Glomerular endothelial cell (primary cell): ENCODE measurements at places on chromosomes 3 and 15.

- DNase-seq, result no peak
These were observed 498.1 kb downstream of the MAGI1 start for GRCh38 chr3:65540666-65541065.

DNA sequence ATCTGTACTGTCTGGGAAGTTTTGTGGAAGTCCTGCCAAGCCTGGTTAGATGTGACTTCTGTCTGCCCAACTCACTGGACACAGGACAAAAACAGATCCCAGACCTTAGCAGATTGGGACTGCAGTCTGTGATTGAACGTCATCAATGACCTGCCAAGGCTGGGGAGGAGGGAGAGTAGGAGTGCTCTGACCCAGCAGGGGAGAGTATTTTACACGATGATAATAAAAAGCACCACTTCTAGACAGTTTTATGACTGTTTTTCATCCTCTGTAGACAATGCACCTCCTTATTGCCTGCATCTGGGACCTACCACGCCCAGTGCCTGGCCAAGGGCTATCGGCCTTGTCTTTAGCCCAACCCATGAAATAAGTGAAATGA, 102.3 kb upstream of the NR2E3 start:
- DNase-seq, result no peak

DNA sequence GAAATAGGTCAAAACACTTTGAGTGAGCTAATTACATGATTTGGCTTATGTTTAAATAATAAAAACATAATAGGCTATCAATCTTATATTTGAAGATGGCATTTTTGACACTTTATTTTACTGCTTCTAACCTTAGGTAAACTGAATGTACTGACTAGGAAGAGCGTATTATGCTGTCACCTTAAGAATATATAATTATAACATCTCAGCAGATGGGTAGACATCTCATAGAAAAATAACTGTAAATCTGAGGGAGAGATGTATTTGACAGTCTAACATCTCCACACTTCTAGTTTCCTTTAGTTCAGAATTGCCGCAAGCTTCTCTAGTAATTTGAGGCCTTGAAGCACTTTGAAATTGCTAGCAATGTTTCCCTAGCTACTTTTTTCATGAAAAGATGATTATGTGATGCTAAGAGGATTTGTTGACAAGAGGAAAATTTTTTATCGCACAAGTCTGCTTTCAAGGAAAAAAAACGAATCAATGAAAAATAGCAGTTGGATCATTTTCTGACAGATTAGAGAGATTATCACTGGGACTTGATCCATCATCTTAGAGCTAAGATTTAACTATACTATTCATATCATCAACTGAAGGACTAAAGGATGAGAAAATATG, 238.2 kb upstream of the NAALADL2 start:
- no peak for DNase-seq

- DNase-seq, result no peak
These were observed 41.9 kb downstream of the SIDT1 start for GRCh38 chr3:113574213-113574612.

GRCh38 chr3:98726084-98726483, 37.1 kb upstream of the ST3GAL6 start:
- DNase-seq, result no peak

DNA sequence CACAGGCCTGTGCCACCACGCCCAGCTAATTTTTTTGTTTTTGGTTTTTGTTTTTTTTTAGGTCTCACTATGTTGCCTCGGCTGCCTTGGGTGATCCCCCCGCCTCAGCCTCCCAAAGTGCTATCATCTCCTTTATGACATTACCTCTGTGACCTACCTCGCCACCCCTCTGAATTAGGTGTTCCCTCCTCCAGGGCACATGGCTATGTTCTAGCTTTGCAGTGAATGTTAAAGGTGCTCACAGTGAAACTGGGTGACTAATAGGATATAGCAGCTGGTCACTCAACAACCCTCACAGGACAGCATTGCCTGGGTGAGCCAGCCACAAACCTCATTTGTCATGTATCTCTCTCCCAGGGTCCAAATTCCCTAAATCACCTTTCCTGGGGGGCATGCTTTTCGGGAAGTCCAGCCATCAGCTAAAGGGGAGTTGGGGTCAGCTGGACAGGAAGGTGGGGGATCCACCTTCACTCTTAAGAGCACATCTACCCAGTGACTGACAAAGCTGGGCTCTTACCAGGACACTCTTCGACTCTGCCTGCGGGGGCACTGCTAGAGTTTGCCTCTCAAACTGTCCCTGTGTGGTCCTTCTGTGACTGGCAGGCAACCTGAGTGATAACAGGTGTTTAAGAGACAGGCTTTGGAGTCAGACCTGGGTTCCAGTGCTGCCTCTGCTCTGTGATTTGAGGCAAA, 1.6 kb upstream of the TTLL3 start:
- no peak for DNase-seq

DNA sequence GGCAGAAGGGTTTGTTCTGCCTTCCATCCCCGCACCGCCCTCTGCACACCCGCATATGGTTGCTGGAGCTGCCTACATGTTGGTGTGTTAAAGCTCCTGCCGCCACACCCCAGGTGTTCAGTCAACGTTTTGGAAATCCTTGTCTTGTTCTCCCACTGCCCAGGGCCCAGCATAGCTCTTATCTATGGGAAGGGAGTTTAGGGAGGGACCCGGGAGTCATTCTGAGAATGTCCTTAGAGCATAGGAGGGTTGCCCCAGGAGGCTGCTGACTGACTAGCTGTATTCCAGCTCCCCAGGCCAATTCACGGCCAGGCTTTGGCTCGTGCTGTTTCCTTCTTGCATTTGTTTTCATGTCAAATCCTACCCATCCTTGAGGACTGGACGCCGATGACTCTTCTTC, 46.8 kb downstream of the MAGEF1 start:
- no peak for DNase-seq

DNA sequence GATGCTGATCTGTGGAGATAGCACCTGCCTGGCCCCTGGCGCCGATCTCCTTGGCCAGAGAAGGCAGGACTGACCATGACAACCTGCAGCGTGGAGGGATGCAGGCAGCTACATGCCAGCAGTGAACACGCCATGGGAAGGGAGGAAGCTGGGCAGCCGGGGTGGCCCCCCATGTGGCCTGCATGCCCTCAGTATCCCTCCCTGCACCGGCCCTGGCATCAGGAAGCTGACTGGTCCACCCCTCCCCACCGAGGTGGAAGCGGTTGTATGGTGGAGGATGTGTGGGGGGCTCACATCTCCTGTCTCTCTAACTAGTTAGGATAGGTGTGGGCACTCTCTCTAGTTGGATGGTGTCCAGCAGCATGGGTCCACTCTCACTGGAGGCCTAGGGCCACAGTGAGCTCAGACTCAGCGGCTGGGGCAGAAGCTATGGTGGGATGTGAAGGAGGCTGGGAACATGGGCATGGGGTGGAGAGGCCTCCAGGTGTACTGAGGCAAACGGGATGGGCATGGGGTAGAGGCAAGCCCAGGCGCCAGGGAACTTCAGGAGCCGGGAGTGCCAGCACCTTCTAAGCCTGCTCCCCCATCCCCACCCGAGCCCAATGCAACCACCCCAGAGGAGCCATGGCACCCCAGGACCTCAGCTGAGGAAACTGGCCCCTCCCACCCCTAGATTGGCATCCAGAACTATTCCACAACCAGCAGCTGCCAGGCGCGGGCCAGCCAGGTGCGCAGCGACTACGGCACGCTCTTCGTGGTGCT, 1.8 kb upstream of the ABTB1 start:
- no peak for DNase-seq

- DNase-seq, result no peak
These were observed 808.8 kb upstream of the LMCD1 start for GRCh38 chr3:7692866-7693265.

DNA sequence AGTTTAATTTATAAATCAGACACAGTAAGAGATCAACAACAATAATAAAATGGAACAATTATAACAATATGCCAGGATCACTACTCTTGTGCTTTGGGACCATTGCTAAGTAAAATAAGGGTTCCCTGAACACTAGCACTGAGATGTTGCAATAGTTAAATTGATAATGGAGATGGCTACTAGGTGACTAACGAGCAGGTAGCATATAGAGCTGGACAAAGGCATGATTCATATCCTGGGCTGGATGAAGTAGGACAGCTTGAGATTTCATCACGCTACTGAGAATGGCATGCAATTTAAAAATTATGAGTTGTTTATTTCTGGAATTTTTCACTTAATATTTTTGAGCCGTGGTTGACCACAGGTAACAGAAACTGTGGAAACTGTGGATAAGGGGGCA, 20.7 kb upstream of the MYZAP start:
- DNase-seq, result no peak

GRCh38 chr3:194654443-194654842, 17.5 kb downstream of the LSG1 start:
- no peak for DNase-seq

DNA sequence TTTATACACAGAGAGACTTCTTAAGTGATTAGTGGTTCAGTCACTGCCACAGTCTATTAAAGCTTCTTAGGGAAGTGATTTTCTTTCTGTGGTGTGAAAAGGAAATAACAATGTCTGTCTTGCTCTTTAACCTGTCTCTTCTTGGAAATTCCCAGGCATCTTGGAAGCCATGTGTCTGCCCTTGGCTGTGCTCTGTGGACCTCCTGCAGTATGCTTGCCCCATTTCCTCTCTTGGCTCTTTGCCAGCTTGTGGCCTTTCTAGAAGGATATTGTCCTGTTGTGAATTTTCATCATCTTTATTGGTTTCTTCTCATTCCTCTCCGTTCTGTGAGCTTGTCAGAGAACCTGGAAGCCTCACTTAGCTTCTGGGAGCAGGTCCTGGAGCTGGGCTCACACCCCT, 338.4 kb upstream of the C2CD4B start:
- DNase-seq, result no peak

GRCh38 chr3:72155391-72156064, 370.6 kb upstream of the PROK2 start:
- DNase-seq, result no peak
